ENCODE measurements at places on chromosomes 5 and 9.

DNA sequence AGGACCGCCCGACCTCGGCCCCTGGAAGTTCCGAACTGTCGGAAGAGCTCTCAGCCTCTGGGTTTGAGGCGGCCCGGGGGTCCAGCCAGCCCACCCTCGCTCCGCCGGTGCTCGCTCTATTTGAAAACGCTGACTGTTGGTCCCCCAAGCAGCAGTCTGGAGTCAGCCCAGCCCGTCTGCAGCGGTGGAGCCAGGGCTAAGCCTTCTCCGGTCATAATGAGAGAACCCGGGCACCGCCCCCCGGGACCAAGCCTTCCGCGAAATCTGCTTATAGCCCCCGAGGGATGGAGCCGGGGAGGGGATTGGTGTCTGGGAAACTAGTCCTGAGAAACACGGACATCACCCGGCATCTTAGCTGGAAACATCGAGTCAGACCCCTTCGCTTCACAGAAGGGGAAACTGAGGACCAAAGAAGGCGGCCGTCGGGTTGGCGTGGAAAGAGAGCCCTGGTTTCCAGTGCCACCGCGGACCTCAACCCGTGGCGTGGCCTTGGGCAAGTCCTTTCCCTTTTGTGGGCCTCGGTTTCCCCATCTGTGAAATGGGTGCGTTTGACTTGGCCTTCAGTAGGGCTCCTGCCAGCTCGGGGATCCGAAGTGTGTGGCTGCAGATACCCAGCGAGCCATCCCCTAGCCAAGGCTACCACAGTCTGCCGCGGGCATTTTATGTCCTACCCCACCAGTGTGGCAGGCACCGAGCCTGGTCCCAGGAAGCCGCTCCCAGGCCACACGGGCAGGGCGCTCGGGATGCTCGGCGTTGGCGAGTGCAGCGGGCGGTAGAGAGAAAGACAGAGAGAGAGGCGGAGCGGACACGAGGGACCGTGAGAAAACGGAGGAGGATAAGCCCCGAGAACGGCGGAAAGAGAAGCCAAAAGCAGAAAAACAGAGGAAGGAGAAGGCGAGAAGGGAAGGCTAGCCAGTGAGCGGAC is 857 bp downstream of the ADAM19 start:
- no peak for DNase-seq

- DNase-seq = no peak
Measured at GRCh38 chr9:115058175-115058574, 59.8 kb downstream of the TNC start.

GRCh38 chr5:34531751-34532360 is 124.3 kb upstream of the RAI14 start:
- DNase-seq = no peak

GRCh38 chr5:38641003-38641402 is 84.6 kb upstream of the LIFR start:
- DNase-seq = no peak

DNA sequence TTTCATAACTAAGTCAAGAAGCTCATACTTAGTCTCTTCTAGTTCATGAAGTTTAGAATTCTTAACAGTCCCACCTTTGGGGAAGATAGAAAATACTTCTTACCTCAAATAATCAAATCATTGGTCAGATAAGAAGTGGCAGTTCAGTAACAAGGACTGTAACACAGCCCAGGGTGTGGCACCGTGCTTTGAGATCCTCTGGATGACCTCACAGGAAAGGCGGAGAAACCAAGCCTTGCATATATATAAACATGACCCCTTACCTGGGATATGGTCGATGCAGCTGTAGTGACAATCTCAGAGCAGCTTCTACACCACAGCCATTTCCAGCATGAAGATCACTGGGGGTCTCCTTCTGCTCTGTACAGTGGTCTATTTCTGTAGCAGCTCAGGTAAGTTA is at the start of gene SPINK7:
Gene SPINK7, plus strand, starts transcription at position 271 of the 400 bp plus-strand sequence. Its CDS starts 61 bp downstream, at position 332.
- no peak for DNase-seq

DNA sequence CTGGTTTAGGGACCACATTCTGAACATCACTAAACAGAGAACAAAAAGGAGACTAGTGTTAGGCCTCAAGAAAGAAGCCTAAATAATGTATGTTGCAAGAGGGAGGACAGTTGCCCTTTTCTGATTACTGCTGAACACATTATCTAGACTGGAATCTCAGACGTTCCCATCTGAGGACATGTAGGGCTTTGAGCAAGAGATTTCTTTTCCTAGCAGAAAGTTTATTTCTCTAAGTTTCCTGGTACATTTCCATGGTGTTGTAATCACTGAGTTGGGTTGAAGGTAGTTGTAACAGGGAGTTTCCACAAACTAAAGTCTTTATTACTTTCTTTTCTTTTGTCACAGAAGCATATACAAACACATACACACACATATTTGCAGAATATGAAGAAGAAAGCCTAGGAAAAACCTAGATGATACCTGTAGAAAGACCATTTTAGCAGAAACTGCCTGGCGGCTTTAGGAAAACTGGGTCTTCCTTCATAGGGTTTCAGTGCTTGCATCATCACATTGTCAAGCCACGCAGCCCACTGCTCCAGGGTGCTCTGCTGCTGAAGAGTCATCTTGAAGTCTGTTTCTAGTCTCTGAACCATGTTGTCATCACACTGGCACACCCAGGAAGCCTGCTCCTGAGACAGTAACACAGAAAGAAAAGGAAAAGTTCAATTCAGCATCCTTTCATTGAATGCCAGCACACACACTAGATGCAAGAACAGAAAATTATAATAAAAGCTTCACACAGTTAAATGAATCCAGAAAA is 269.1 kb downstream of the RFX3 start:
- no peak for DNase-seq

GRCh38 chr5:100644776-100645175 is 109.6 kb downstream of the FAM174A start:
- no peak for DNase-seq

DNA sequence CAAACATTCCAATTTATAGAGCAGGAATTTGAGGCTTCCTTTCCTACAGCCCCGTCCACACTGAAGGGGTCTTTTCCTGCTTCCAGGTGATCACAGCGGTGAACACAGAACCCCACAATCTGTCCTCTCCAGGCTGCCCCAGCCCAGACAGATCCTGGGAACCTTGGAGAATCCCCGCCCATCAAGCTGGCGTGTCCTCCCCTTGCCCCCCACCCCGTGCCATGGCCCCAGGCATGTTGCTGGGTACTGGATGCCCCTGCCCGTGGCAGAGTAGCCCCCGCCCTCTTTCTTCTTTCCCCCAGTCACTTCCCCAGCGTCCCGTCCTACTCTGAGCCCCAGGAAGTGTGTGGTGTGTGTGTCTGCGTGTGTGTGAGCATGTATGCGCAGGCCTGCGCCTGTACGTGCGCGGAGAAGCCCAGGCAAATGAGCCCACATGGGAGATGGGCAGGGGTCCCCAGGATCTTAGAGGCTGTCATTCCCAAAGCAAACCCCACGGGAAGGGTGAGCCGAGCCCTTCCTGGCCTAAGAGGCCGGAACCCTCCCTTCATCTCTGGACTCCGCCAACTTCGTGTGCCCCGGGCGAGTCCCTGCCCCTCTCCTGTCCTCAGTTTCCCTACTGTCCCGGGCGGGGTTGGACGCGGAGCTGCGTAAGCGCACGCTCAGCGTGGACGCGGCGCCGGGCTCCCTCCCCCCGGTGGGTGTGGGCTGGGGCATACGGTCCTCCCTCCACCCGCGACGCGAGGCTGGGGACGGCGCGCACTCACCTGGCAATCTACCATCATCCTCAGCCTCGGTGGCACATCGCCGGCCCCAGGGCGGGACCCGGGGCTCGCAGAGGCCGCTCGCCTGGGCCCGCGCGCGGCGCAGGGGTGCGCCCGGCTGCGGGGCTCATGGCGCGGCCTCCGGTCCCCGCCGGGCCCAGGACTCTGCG is 15.2 kb downstream of the GBGT1 start:
- DNase-seq = no peak

GRCh38 chr5:160565376-160565775 is 143.7 kb downstream of the PTTG1 start:
- no peak for DNase-seq

DNA sequence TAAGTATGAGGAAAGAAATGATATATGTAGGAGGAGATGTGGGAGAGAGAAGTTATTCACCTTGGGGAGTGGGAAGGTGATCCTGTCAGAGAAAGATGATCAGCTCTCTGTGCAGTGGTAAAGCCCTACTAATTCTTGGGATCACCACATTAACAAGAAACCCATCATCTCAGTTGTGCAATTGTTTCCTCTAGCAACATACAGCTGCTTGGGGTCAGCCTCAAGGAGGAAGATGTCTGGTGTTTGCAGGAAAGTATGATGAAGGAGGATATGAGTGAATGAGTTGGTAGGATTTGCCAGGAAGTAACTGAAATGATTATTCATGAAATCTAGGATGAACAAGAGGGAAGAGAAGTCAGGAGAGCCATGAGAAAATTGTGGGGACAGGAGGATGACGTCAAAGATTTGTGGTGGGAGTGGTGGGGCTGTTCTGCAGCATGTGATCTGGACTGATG is 50.1 kb downstream of the TNFSF8 start:
- no peak for DNase-seq

DNA sequence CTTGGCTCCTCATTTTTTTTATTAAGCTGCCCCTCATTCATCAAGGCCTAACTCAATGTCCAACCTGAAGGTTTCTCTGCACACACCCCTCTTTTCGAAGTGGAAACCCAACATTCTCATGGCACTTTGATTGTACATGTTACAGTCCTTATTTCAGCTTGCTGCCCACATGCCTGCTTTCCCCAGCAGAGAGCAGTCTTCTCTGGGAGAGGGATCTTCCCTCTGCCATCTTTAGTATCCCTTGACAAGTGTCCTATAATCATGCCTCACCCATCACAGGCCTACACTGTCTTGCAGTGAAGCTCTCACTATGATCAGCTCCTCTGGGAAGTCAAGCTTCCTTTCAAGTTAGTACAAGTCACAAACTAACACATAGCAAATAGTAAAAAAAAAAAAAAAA is 175.1 kb downstream of the ACER2 start:
- no peak for DNase-seq

DNA sequence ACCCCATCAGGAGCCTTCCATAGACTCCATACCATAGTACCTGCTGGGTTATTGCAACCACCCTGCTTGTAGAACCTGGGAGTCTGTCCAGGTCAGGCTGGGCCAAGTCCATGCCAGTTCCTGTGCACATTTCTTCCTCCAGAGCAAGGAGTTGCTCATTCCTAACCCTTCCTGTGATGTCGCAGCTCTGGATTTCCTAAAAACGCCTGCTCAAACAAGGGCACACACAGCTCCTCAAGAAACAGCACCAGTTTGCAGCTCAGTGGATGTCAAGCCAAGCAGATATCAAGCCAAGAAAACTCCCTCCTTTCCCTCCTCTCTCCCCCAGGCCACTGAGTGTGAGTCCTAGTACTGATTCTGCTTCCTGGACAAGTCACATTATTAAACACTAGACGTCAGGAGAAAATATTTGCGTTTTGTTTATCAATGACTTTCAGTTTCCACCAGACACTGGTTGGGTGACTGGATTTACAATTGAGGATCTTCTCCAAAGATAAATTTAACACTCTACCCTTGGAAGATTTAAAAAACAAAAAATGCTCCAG is 59.6 kb downstream of the SLC1A1 start:
- DNase-seq = no peak

DNA sequence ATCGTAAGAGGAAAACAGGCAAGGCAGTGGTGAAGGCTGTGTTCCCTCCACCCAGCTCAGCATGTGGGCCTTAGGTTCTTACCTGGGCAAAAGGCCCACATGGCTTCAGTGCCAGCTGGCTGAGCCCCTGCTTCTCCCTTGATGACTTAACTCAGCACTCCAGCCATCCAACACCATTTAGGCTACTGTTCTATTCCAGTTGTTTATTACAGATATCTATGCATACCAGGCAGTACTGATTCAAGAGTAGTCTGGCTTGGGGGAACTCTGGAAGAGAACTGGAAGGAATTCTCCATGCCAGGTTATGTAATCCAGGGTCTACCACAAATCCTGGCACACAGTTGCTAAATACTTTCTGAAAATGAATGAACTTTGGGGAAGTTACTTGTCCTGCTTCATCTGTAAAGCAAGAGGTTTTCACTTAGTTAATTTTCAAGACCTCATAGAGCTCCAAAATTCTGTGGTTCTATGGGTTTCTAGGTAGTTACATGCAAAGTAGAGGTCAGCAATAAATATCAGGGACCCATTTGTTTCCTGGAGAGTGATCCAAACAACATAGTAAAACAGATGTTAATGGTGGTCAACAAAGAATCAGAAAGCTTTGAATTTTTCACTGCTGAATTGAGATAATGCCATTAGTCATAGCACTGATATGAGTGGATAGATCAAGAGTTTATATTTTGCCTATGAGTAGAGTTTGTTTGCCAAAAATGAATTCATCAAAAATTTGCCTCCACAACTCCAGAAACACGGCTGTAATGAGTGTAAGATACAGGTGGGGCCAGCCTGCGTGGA is 88.2 kb upstream of the OSMR start:
- DNase-seq = no peak

DNA sequence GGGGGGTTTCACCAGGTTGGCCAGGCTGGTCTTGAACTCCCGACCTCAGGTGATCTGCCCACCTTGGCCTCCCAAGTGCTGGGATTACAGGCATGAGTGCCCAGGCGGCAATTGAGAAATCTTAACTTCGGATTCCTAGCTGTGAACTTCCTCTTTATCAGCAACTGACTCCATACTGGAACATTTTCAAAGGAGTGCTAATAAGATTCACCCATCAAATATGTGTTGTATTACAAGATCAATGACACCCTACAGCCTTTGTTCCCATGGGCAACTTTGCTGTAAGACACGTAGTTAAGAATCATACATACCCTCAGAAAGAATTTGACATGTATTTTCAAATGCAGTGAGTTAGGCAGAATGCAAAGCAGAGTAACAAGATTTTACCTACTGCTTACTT is 23.1 kb upstream of the ACOT12 start:
- DNase-seq = no peak
